Stimulated activated CD4-positive, alpha-beta T cell treated with anti-CD3 and anti-CD28 coated beads, Interleukin-1b, Interleukin-23, amount 100 ng/mL, for 1 hour (primary cell): ENCODE measurements at places on chromosomes 11 and 22.

DNA sequence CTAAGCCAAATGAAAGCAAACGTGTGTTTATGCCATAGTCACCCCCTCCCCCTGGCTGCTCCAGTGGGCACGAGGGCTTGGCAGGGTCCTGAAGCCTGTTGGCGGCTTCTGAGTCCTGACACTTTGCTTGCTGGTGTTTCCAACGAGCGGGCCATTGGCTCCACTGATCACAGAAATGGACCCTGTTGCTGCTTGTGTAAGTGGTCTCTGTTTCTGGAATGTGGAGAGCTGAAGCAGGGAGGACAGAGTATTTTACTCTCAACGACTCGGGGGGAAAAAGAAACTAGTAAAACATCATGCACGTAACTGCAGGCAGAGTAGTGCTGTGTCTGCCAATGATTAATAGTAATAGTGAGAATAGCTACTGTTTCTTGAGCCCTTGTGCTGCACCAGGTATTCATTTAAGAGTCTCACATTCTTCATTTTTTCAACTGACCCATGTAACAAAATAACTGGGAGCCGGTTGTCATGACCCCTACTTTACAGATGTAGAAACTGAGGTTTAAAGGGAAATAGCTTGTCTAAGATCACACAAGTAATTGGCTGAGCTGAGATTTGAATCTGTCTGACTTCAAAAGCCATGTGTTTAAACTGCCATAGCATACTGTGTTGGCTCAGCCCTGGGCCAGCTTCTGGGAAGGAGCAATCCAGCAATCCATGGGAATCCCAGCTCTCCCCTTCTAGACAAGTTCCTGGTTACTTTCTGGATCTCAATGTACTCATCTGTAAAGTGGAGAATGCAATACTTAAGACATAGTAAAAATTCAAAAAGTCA is 526.7 kb downstream of the INSC start:
- DNase-seq: no peak

- no peak for DNase-seq
Observed at GRCh38 chr11:28760676-28761390, 652.6 kb downstream of the METTL15 start.

GRCh38 chr11:74185695-74186094 is 14.6 kb downstream of the PPME1 start:
- no peak for DNase-seq

DNA sequence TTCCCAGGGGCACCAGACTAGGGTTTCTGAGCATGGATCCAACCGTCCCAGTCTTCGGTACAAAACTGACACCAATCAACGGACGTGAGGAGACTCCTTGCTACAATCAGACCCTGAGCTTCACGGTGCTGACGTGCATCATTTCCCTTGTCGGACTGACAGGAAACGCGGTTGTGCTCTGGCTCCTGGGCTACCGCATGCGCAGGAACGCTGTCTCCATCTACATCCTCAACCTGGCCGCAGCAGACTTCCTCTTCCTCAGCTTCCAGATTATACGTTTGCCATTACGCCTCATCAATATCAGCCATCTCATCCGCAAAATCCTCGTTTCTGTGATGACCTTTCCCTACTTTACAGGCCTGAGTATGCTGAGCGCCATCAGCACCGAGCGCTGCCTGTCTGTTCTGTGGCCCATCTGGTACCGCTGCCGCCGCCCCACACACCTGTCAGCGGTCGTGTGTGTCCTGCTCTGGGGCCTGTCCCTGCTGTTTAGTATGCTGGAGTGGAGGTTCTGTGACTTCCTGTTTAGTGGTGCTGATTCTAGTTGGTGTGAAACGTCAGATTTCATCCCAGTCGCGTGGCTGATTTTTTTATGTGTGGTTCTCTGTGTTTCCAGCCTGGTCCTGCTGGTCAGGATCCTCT is 709 bp downstream of the MRGPRX4 start:
- no peak for DNase-seq

GRCh38 chr11:76830639-76831327 is 29.9 kb upstream of the ACER3 start:
- no peak for DNase-seq

- DNase-seq: no peak
Observed at GRCh38 chr11:31649129-31649966, 139.8 kb downstream of the ELP4 start.
